A549 treated with RU486 at 1 μM for 4 hours (cell line): ENCODE measurements at places on chromosomes 1 and 21. TPM values are rescaled to one million over a fixed set of nuclear protein-coding genes. Genes with fewer than 3 reads are reported as not detected.

Gene NBL1
- 25.8 to 41.2 TPM (median 32.8 TPM) in 5 replicates for total RNA-seq

Gene TMED5
- 14.5 to 41.3 TPM (median 37.3 TPM) in 5 replicates for total RNA-seq

Gene FTCD
- total RNA-seq, result not detected in 5 replicates

Gene OR2L13
- total RNA-seq, result not detected in 5 replicates

Gene AKIRIN1
- total RNA-seq, result 30.3 to 47.4 TPM (median 44.2 TPM) in 5 replicates

Gene S100A7A
- not detected in 5 replicates for total RNA-seq

Gene DCDC2B
- total RNA-seq, result not detected in 5 replicates

Gene THEM5
- not detected in 5 replicates for total RNA-seq

Gene PLEKHA6
- 16.9 to 32.3 TPM (median 25.3 TPM) in 5 replicates for total RNA-seq

Gene MPC2
- total RNA-seq, result 46.2 to 79.8 TPM (median 76.4 TPM) in 5 replicates

Gene EPHA10
- 0.44 to 1.2 TPM (median 0.97 TPM) in 5 replicates for total RNA-seq

Gene CTH
- total RNA-seq, result 1.1 to 1.7 TPM (median 1.5 TPM) in 5 replicates

Gene OR2M3
- total RNA-seq, result not detected in 5 replicates

Gene SLC9C2
- total RNA-seq, result not detected in 5 replicates

Gene AGRN
- total RNA-seq, result 74.8 to 132 TPM (median 111 TPM) in 5 replicates

Gene WNT2B
- 0.18 to 0.57 TPM (median 0.27 TPM) in 5 replicates for total RNA-seq

Gene C1orf226
- total RNA-seq, result 0.77 to 1.2 TPM (median 0.96 TPM) in 5 replicates

Gene AGO3
- 6.3 to 9.3 TPM (median 8.1 TPM) in 5 replicates for total RNA-seq

Gene AMY2A
- total RNA-seq, result not detected in 5 replicates
